ENCODE measurements at places on chromosomes 6 and 20. TPM values are rescaled to one million over a fixed set of nuclear protein-coding genes. Genes with fewer than 3 reads are reported as not detected.

DNA sequence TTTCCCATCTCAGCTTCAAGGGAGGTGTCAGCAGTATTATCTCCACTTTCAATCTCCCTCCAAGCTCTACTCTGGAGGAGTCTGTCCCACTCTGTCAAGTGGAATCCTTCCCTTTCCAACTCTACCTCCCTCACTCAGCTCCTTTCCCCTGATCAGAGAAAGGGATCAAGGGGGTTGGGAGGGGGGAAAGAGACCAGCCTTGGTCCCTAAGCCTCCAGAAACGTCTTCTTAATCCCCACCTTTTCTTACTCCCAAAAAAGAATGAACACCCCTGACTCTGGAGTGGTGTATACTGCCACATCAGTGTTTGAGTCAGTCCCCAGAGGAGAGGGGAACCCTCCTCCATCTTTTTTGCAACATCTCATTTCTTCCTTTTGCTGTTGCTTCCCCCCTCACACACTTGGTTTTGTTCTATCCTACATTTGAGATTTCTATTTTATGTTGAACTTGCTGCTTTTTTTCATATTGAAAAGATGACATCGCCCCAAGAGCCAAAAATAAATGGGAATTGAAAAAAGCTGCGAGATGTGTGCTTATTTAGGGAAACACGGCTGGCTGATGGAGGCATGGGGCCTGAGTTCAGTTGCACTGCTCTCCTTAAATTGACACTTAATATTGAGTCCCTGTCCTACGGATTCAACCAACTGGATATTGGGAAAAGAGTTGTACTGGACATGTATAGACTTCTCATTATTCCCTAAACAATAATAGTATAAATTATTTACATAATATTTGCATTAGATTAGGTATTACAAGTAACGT is 4.9 kb downstream of the TUBB start:
- DNase-seq = no peak

GRCh38 chr6:52102405-52102804 is 15.0 kb upstream of the PKHD1 start:
- no peak for DNase-seq

The STX11 gene
- 36.0 TPM for total RNA-seq

DNA sequence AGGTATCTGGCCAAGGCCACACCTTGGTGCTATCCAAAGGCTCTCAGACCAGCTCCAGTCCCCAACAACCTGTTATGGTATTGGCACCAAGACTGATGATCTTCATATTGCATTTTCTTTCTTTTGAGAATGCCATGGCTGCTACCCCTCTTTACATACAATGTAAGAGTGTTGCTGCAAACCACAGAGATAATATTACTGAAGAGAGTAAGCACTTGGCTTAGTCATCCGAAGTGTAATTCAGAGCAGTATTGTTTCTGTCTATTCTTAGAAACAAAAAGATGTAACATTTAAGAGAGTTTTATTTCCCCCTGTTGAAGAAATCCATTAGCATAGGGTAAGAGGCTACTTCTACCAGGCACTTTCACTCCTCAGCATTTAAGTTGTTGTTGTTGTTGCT is 212.5 kb downstream of the C6orf118 start:
- no peak for DNase-seq

The NOX3 gene
- total RNA-seq = not detected

The ALDH5A1 gene
- 8.0 TPM for total RNA-seq

GRCh38 chr6:89272596-89272995 is 42.5 kb downstream of the GABRR2 start:
- DNase-seq = no peak

The SPACA1 gene
- not detected for total RNA-seq

- peak; percentile 21 for DNase-seq
Observed at GRCh38 chr6:151130329-151130728, 109.4 kb upstream of the AKAP12 start.

DNA sequence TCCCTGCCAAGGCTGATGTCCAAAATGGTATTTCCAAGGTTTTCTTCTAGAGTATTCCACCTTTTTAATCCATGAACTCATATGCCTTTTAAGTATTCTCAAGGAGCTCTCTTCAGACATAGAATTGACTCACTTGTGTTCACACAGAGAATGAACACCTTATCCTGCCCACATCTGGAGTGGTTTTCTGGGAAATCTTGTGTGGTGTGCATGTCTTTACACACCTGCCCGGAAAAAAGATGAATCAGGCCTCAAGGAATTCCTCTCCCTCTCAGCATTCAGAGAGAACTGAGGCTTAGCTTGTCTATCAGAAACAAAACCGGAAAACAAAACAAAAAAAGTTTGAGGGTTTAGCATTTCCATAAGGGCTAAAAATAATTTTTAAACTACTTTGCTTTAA is 148.8 kb downstream of the TFAP2A start:
- DNase-seq = no peak

The DEFB119 gene
- total RNA-seq = not detected
